ENCODE measurements at places on chromosomes 1 and 21. TPM values are rescaled to one million over a fixed set of nuclear protein-coding genes. Genes with fewer than 3 reads are reported as not detected.

Gene ATP1A2
- polyA plus RNA-seq, result 5.1 TPM

DNA sequence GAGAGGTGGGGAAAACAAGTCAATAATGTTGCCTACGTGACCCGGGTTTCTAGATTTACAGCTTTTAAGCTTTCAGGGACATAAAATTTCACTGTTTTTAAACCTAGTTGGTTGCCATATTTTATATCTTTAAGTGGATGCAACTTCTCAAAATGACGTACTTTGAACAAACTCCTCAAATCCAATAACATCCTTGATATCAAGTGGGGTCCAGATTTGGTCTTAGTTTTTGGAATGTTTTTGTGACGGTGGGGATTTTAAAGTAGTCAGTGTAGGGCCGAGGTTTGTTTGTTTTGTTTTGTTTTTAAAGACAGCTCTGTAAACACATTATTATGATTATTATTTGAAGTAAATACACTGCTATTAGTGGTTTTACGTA lies 453 bp downstream of the CDKN2C start:
- DNase-seq, result no peak

Gene AMY1A
- not detected for polyA plus RNA-seq

DNA sequence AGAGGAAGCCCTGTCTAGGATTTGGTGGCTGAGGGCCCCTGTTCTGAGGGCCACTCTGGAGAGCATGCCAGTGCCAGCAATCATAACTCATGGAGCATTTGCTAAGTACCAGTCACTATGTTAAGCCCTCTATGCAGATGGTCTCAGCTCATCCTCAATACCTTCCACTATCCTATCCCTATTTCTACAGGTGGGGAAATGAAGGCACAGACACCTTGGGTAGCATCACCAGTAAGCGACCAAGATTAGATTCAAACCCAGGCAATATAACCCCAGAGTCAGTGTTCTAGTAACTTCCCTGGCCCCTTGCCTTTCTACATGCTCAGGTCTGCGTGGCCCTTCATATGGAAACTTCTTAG lies 7.9 kb upstream of the NBPF1 start:
- no peak for DNase-seq

All from renal pelvis (tissue), 12 donors.